ENCODE measurements at places on chromosomes 7 and 10. TPM values are rescaled to one million over a fixed set of nuclear protein-coding genes. Genes with fewer than 3 reads are reported as not detected.

Gene ANXA11
- total RNA-seq: 214 TPM

Gene SUPV3L1
- 33.8 TPM for total RNA-seq

Gene SDHAF3
- total RNA-seq: 20.2 TPM

Gene TMEM176B
- total RNA-seq: 0.11 TPM

Gene PPP1R9A
- total RNA-seq: 3.8 TPM

Gene SGCE
- total RNA-seq: 51.5 TPM

Gene MMD2
- not detected for total RNA-seq

Gene CCDC3
- total RNA-seq: 1.3 TPM

Gene SLC18A3
- total RNA-seq: not detected

Gene ST7
- 21.0 TPM for total RNA-seq

Gene VAX1
- total RNA-seq: 1.5 TPM
